ENCODE measurements at places on chromosomes 16 and 17.

DNA sequence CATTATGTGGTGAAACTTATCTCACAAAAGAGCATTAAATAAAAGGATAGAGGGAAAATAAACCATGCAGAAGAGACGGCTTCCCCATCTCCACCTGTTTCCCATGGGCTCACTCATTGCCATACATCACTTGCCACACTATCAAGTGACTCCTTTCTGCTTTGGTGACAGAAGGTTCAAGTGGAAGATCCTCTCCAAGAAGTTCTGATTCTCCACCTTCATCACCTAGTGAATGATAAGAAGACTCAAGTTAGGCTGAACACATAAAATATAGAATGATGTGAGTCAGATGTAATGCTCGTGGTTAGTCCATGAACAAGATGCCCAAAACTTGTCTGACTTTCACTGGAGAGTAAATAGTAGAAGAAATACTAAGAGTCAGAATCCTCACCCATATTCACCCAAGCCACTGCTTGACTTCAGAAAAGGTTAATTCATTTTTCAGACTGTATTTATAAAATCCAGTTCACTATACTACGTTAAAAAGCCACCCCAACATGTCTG is 100.1 kb upstream of the TOB1 start:
- no peak for DNase-seq

GRCh38 chr17:44083250-44083849 is 12.8 kb downstream of the G6PC3 start:
- DNase-seq: no peak

GRCh38 chr17:27601069-27601974 is 29.7 kb upstream of the LGALS9 start:
- peak; percentile 71 for DNase-seq

DNA sequence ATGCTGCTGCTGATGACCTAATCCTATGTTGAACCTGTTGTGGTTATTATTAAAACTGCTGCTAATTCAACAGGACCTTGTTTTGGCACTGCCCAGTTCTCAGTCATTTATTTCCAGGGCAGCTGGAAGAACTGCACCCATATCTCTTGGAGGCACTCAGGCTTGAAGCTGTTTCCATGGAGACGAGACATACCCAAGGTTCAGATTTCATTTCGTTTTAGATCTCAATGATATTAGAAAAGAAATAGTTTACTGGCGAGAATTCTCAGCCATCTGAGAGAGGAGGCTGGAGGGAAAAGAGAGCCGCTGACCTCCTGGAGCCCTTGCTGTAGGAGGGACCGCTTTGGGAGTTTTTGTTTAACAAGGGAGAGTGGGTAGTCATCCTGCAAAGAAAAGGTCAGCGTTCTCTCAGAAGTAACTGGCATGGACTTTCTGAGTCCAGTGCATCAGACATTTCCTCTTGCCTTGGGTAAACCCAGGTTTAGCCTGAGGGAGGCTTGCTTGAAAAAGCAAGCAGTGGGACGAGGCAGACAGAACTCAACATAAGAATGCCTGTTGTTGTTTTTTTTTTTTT is 75.4 kb downstream of the YPEL2 start:
- no peak for DNase-seq
